Astrocyte (in vitro differentiated cells and primary cell): ENCODE measurements at places on chromosomes 1 and 21. TPM values are rescaled to one million over a fixed set of nuclear protein-coding genes. Genes with fewer than 3 reads are reported as not detected.

The PTPN14 gene
- 154 and 177 TPM in 2 replicates for total RNA-seq

The NES gene
- 280 and 310 TPM in 2 replicates for total RNA-seq

The ETS2 gene
- 37.0 and 40.3 TPM in 2 replicates for total RNA-seq

The CSMD2 gene
- total RNA-seq: 11.1 and 13.6 TPM in 2 replicates

The CNIH3 gene
- total RNA-seq: 7.7 and 8.5 TPM in 2 replicates

The MYCL gene
- total RNA-seq: 3.3 and 3.8 TPM in 2 replicates

The AMPD1 gene
- total RNA-seq: not detected in 2 replicates

GRCh38 chr1:235329139-235329902, 951 bp downstream of the GGPS1 start:
- peak; percentile 28 for DNase-seq

DNA sequence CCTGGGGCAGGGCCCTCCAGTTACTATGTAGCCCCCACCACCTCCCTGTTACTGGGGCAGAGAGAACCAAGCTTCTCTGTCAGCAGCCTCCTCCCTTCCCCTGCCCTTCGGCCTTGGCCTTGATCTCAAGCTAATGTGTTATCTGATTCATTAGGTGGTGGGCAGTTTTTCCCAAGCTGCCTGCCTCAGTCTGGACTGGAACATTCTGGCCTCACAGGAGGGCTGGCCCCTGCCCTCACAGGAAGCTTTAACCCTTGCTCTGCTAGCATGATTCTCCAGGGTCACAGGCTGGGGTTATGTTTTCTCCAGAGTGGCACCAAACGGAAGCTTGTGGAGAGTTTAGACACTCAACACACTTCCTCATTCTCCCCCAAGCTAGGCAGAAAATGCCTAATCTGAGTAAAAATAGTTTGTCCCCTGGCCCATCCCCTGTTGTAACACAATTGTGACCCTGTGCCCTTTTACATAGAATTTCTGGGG, 37.2 kb upstream of the SLC6A9 start:
- DNase-seq: no peak

GRCh38 chr1:113291777-113292602, 98.3 kb upstream of the MAGI3 start:
- DNase-seq: no peak

DNA sequence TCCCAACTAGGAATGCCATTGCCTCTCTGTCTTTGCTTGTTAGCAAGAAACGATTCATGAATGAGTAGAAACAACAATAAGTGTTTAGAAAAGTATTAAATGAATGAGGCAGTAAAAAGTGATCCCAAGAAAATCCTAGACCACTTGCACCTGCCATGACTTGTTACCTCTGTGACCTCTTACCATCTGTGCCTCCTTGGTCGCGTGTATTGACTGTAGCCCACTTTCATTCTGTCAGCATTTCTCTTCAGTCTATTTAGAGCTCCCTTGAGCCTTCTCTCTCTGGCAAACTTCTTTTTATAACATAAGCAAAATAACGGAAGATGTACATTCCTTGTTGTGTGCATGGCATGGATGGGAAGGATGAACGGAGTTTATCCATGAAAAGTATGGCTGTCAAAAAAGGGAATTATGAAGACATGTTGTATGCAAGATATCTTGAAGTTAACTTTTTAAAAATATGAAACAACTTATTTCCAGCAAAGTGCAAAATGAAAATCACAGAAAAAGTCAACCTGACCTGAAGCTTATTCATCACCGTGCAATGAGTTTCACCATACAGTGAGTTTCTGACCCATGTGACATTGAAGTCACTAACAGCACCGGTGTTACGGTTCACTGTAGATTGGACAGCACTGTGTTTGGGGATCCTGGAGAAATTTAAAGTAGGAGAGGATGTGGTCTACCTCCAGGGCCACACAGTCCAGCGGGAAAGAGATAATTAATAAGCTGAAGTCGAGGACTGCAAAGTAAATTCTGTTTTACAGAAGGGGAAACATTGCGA, 47.7 kb downstream of the KCNK1 start:
- no peak for DNase-seq

DNA sequence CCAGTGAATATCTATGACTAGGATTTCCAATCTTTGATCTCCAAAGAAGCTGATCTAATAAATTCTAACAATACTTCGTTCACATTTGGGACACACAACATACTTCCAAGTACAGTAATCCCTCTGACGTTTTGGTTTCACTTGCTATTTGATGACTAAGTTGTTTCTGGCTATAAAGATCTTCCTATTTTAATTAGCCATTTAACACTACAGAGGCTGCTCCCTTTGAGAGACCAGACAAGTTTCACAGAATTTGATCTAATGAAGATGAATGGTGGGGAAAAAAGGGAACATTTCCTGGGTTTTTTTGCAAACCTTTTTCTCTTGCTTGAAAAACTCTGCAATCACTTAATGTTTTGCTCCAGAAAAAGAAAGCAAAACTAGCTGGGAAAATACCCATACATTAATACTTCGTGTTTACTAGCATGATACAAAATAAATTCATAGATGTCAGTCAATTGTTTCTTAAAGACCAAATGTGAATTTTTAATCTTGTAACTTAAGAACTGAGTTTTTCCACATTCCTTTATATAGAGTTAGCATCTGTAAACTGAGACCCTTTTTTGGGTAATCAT, 28.0 kb upstream of the GLIS1 start:
- peak; percentile 75 for DNase-seq

- no peak for DNase-seq
Measured at GRCh38 chr1:174940646-174941175, 59.0 kb upstream of the CACYBP start.

GRCh38 chr1:109267743-109268300, 15.1 kb downstream of the PSRC1 start:
- peak; percentile 69 for DNase-seq

DNA sequence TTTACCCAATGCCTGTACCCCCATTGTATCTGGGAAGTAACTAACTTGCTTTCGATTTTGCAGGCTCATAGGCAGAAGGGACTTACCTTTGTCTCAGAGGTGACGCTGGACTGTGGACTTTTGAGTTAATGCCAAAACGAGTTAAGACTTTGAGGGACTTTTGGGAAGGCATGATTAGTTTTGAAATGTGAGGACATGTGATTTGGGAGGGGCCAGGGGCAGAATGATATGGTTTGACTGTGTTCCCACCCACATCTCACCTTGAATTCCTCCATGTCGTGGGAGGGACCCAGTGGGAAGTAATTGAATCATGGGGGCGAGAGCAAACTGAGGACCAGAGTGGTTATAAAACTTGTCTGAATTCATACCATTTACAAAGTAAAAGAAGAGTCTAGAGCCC, 77.1 kb upstream of the HOOK1 start:
- DNase-seq: no peak

DNA sequence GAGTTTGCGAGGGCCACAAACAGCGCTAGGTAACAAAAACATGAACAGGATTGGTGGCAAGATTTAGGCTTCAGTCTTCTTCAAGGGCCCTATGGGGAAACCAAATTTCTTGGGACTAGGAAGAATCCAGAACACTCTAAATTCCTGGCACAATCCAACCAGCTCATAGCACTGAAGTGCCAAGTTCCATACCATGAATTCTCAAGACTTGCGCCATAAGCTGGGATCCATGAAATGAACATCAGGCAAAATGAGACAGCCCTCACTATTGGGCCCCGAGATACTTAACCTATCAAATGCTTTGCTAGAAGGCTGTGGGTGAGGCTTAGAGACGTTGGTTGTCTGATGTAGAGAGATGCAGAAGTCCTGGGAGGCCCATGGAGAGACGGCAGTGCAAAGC, 322.1 kb downstream of the PAPPA2 start:
- no peak for DNase-seq

GRCh38 chr1:174301295-174302077, 142.2 kb downstream of the RABGAP1L start:
- DNase-seq: no peak

- DNase-seq: no peak
Measured at GRCh38 chr1:155106862-155107261, 20.8 kb upstream of the EFNA1 start.
